ENCODE measurements at places on chromosomes 1 and 21. TPM values are rescaled to one million over a fixed set of nuclear protein-coding genes. Genes with fewer than 3 reads are reported as not detected.

The TMEM125 gene
- total RNA-seq: not detected

The CLDN19 gene
- not detected for total RNA-seq

The CACHD1 gene
- 3.6 TPM for total RNA-seq

The CR1L gene
- not detected for total RNA-seq

The CDCA8 gene
- total RNA-seq: 0.46 TPM

The IL20 gene
- not detected for total RNA-seq

The PRAMEF5 gene
- total RNA-seq: not detected

The NR5A2 gene
- total RNA-seq: 1.1 TPM

The CFAP107 gene
- not detected for total RNA-seq

The CDK11B gene
- total RNA-seq: 49.0 TPM

The PCBP3 gene
- total RNA-seq: not detected

The FAM163A gene
- not detected for total RNA-seq

The NOL9 gene
- total RNA-seq: 33.0 TPM

The PKP1 gene
- 4.5 TPM for total RNA-seq

The GUCA2A gene
- not detected for total RNA-seq

The PRRX1 gene
- 120 TPM for total RNA-seq

The HCRTR1 gene
- total RNA-seq: not detected

The KCNJ9 gene
- not detected for total RNA-seq

The CHI3L1 gene
- total RNA-seq: 4.0 TPM

The AMPD1 gene
- total RNA-seq: 70.8 TPM

The OR2T35 gene
- not detected for total RNA-seq

The S100A9 gene
- total RNA-seq: 205 TPM

The BMP8B gene
- 0.31 TPM for total RNA-seq

The FCGR3A gene
- total RNA-seq: 2.2 TPM

The S100A2 gene
- 14.7 TPM for total RNA-seq

The OLIG2 gene
- total RNA-seq: not detected

The TMCC2 gene
- total RNA-seq: 1.1 TPM

The IFI16 gene
- 13.5 TPM for total RNA-seq

The TEKT2 gene
- not detected for total RNA-seq

Data from gastrocnemius medialis (tissue), 4 donors.